Neural crest cell (in vitro differentiated cells): ENCODE measurements at places on chromosomes 12 and 14.
A peak's percentile ranks its signal among the peaks of the same experiment; 100 is the strongest.

DNA sequence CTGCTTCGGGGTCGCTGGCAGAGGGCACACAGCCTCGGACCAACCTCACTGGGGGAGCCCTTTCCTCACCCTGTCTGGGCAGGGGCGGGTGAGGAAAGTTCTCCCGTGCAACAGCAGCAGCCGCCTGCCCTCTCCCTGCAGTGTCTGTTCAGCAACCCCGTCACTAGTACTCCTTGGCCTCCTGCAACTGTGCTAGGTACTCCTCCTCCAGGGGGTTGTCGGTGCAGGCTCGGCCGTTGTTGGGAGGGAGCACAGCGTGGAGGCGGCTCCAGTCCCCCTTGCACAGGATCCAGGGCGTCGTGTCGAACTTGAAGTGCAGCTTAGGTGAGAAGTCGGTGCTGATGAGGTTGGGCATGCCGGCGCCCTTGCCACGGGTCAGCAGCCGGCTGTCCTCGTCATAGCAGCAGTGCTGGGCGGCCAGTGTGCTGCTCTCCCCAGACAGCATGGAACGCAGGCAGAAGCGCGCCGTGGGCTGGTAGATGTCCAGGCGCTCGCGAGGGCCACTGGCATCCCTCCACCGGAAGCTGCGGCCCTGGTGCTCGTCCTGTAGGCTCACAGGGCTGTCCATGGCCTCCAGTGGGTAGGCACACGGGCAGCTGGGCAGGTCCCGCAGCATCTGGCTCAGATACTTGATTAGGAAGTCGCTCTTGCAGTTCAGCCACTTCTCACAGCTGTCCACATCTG is 17.7 kb downstream of the AHSA1 start:
- no peaks in the 10 kb centered on the region for H3K36me3 ChIP-seq
- no peak for DNase-seq
- H3K27ac ChIP-seq = peak overlapping the region; percentile 5
- no peaks in the 10 kb centered on the region for H3K27me3 ChIP-seq
- no peak overlapping the region for H3K4me3 ChIP-seq

DNA sequence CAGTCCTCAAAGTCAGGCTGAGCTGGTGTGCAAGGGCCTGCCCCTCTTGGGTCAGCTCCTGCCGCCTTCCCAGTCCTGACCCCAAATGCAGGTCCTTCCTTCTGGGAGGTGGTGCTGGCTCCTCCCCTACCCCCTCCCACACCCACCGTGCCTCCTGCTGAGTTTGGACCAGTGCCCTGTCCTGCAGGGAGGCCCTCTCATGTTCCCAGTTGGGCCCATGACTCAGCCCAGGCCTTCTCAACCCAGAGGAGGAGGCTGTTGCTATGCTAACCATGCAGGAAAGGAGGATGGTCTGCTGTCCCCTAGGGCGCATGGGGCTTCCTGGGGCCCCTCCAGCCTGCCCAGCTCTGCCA is 4.4 kb downstream of the ZBTB42 start:
- H3K27me3 ChIP-seq = peaks cover 26% of the 10 kb centered on the region
- peaks cover 8% of the 10 kb centered on the region for H3K4me1 ChIP-seq
- H3K4me3 ChIP-seq = no peak overlapping the region
- H3K36me3 ChIP-seq = peaks cover 2% of the 10 kb centered on the region

DNA sequence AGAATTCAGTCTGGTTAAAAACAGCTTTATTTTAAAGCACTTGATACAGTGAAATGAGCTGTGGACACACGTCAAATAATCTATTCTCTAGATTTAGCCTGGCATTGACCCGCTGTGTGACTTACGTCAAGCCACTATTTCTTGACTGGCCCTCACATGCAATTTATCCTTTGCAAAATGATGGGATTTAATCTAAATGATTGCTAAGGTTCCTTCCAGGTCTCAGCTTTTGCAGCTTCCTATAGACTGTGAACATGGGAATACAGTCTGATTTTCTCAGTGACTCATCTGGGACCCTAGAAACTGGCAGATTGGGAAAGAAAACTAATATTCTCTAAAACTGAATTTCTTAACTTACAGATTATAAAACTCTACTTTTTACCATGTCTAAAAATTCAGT is 409.1 kb downstream of the RAD51B start:
- H3K4me3 ChIP-seq = no peak overlapping the region
- no peaks in the 10 kb centered on the region for H3K4me1 ChIP-seq
- no peak overlapping the region for H3K27ac ChIP-seq
- no peaks in the 10 kb centered on the region for H3K27me3 ChIP-seq
- H3K36me3 ChIP-seq = no peaks in the 10 kb centered on the region

GRCh38 chr14:39395555-39396254 is 36.5 kb downstream of the FBXO33 start:
- no peak overlapping the region for H3K27ac ChIP-seq
- H3K4me3 ChIP-seq = no peak overlapping the region
- DNase-seq = no peak
- no peaks in the 10 kb centered on the region for H3K27me3 ChIP-seq
- H3K4me1 ChIP-seq = no peaks in the 10 kb centered on the region

- no peak overlapping the region for H3K4me3 ChIP-seq
- no peak overlapping the region for H3K27ac ChIP-seq
- H3K27me3 ChIP-seq = no peaks in the 10 kb centered on the region
- peaks cover 27% of the 10 kb centered on the region for H3K4me1 ChIP-seq
Observed at GRCh38 chr12:7959278-7959677, 23.3 kb upstream of the SLC2A3 start.

DNA sequence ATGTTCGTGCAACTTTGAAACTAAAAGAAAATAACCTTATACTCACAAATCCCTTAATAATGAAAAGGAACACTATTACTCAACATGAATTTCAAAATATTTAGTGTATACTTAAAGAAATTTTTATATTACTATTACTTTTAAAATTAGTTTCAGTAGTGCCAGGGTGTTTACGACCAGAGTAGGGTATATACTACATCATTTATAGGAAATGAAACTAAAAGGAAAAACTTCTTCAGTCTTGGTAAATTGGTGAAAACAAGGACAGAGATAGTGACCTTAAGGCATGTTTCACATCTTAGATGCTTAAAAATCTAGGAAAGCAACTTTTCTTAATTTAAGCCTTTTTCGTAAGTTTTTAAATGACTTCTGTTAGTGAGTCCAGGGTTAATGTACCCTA is 4.5 kb downstream of the USP15 start:
- H3K36me3 ChIP-seq = no peaks in the 10 kb centered on the region
- H3K27me3 ChIP-seq = no peaks in the 10 kb centered on the region
- no peak overlapping the region for H3K27ac ChIP-seq

DNA sequence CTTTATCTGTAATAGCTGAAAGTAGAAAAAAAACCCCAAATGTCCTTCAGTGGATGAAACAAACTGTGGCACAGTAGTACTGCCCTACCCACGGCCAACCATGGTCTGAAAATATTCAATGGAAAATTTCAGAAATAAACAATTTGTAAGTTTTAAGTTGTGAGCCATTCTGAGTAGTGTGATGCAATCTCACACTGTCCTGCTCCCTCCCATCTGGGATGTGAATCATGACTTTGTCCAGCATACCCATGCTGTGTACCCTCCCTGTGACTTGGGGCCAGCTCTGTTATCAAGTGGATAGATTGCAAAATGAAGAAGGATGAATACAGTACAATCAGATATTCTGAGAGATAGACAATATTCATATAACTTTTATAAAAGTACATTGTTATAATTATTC is 106.2 kb downstream of the SMOC1 start:
- H3K4me3 ChIP-seq = peak overlapping the region; percentile 2
- DNase-seq = no peak
- H3K27me3 ChIP-seq = no peaks in the 10 kb centered on the region
- peak overlapping the region; percentile 29 for H3K27ac ChIP-seq

DNA sequence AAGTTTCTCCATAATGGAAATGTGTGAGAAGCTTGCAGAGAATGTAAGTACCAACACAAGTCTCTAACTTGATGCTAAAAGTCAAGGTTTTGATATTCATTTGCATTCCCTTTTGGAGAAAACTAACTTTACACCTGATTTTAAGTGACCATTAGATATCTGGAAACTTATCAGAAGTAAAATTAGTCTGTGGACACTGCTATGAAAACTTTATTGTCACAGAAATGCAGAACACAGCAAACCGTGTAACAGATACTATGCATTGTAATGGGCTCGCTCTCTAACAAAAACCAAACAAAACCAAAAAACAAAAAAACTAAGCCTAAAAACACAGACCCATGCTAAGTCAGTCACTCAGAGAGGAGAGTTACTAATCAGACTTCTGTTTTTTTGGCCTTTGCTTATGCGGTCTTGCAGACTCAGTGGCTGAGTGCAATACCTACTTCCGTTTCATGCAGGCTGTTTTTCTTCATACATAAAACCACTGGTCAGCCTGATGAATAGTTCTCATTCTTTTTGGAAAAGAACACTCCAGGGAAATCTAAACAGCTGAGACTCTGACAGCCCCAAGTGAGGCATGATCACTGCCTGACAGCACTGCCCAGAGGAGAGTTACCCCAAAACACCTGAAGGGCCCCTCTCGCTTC is 35.7 kb downstream of the NRDE2 start:
- H3K27me3 ChIP-seq = no peaks in the 10 kb centered on the region
- H3K36me3 ChIP-seq = peaks cover 10% of the 10 kb centered on the region
- no peak overlapping the region for H3K27ac ChIP-seq
- H3K4me1 ChIP-seq = no peaks in the 10 kb centered on the region
- H3K4me3 ChIP-seq = no peak overlapping the region

DNA sequence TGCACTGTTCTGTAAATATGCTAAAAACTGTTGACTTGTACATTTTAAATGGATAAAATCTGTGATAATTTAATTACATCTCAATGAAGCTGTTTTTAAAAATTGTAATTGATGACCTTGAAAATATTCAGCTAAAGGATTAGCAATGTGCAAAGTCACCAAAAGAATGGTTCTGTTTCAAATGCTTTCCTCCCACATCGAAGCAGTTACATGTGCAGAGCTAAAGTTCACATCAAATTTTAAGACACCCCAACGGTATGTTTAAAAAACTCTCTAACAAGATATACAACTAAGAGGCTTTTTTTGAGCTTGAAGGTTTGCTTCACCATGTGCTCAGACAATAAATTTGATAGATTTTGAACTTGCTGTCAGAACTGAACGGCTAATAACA is 114.6 kb upstream of the KRAS start:
- no peak for DNase-seq
- no peak overlapping the region for H3K4me3 ChIP-seq
- H3K27ac ChIP-seq = no peak overlapping the region
- H3K4me1 ChIP-seq = peaks cover 9% of the 10 kb centered on the region
- no peaks in the 10 kb centered on the region for H3K36me3 ChIP-seq

- H3K4me1 ChIP-seq = no peaks in the 10 kb centered on the region
- H3K27ac ChIP-seq = no peak overlapping the region
- DNase-seq = no peak
- no peaks in the 10 kb centered on the region for H3K27me3 ChIP-seq
- H3K4me3 ChIP-seq = no peak overlapping the region
Observed at GRCh38 chr14:88706425-88706824, 86.3 kb downstream of the EML5 start.

GRCh38 chr14:39107591-39107996 is 4.6 kb upstream of the SEC23A start:
- no peak for DNase-seq
- H3K27ac ChIP-seq = no peak overlapping the region
- peak overlapping the region; percentile 77 for H3K4me3 ChIP-seq
- H3K36me3 ChIP-seq = no peaks in the 10 kb centered on the region

GRCh38 chr14:29650554-29651269 is 276.9 kb downstream of the PRKD1 start:
- H3K4me1 ChIP-seq = no peaks in the 10 kb centered on the region
- no peaks in the 10 kb centered on the region for H3K27me3 ChIP-seq
- no peak for DNase-seq
- peaks cover 34% of the 10 kb centered on the region for H3K36me3 ChIP-seq
- H3K4me3 ChIP-seq = no peak overlapping the region

DNA sequence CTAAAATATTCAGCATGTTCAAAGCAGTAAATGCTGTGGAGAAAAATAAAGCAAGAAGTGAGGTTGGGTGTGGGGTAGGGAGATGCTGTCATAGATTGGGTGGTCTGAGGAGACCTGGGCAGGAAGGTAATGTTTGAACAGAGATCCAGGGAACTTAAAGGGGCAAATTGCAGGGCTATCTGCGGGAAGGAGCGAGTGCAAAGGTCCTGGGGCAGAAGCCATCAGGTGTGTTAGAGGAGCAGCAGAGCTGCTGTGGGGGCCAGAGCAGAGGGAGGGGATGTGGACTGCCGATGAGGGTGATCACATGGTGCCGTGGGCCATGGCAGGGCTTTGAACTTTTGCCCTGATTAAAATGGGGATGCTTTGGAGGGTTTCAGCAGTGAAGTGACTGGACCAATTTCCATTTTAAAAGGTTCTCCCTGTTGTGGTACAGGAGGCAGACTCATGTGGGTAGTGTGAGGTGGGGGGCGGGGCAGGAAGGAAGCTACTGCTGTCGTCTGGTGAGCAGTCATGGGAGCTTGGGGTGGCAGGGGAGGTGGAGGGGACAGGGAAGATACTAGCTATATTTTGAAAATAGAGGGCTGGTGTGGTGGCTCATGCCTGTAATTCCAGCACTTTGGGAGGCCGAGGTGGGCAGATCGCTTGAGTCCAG is 145.0 kb downstream of the AACS start:
- no peaks in the 10 kb centered on the region for H3K36me3 ChIP-seq
- DNase-seq = no peak
- peaks cover 23% of the 10 kb centered on the region for H3K4me1 ChIP-seq
- H3K27ac ChIP-seq = peak overlapping the region; percentile 87
- peaks cover 14% of the 10 kb centered on the region for H3K27me3 ChIP-seq

- H3K4me3 ChIP-seq = peak overlapping the region; percentile 19
- H3K27me3 ChIP-seq = no peaks in the 10 kb centered on the region
- no peak for DNase-seq
- H3K36me3 ChIP-seq = peaks cover 12% of the 10 kb centered on the region
- peaks cover 12% of the 10 kb centered on the region for H3K4me1 ChIP-seq
Observed at GRCh38 chr14:33499687-33500086, 451.2 kb downstream of the EGLN3 start.

- no peak overlapping the region for H3K4me3 ChIP-seq
- DNase-seq = no peak
- no peaks in the 10 kb centered on the region for H3K36me3 ChIP-seq
Observed at GRCh38 chr12:114404926-114405518, 922 bp downstream of the TBX5 start.

- H3K36me3 ChIP-seq = no peaks in the 10 kb centered on the region
- no peak overlapping the region for H3K27ac ChIP-seq
- peaks cover 28% of the 10 kb centered on the region for H3K4me1 ChIP-seq
- no peak for DNase-seq
- peaks cover 5% of the 10 kb centered on the region for H3K27me3 ChIP-seq
Observed at GRCh38 chr12:41302979-41303403, 114.9 kb downstream of the PDZRN4 start.

DNA sequence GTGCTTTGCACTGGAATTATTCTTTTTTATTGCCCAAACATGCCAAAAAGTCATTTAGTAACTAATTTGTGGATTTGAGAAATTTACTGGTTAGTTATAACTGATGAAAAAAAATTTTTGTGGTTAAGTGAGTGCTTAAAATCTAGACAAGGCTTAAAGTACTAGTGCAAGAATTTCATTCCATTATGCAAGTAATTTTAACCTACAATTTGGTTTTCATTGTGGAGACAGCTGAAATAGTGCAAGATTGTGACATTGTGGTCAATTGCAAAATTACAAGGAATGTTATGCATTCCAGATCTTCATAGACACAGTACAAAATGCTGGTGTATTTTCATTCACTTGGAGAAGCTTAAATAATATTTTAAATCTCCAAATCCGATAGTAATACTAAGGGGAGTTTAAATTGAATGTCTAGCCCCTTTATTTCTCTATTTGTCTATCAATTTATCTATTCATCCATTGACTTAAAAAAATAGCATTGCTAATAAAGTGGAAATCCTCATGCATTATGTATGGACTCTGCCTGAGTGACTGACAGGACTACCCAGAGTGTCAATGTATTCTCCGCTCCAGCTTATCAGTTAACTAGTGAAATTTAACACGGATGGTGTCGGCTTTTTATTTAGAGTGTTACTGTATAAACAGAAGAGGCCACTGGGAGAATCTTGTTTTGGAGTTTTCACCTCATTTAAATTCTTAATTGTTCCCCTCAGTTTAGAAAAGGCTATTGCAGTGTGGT is 125.9 kb downstream of the ALX1 start:
- peaks cover 4% of the 10 kb centered on the region for H3K4me1 ChIP-seq
- no peak overlapping the region for H3K27ac ChIP-seq
- H3K36me3 ChIP-seq = no peaks in the 10 kb centered on the region
- no peak overlapping the region for H3K4me3 ChIP-seq
